ENCODE measurements at places on chromosomes 13 and 19.

DNA sequence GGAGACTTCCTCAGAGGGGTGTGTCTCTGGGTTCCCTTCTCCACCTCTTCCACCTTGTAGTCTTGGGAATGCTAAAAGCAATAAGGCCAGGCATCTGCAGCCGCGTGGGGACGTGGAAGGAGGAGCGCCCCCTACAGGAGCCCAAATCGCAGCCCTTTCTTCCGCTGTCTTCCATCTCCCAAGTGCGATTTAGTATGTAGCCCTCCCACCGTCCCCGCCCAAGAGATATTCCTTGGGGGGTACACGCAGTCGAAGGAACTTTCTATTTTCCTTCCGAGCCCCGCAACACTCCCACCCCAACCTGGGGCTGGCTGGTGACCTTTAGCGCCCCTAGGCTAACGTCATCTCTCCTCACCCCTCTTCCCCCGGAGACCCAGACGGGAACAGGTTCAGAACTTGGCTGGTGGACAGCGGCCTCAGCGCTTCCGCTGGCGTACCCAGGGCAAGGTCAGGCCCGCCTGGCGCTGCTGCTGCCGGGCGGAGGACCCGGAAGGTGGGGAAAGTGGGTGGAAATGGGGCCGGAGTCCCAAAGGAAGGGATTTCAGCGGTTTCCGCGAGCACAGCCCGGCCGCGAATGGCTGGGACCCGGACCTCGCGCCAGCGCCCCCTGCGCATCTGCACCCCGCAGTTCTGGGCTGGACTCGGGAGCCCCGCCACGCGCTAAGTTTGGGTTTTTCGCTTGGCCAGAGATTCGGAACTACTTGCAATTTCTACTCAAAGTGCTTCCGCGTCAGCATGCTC lies 2.1 kb upstream of the PCDH8 start:
- DNase-seq, result peak; percentile 14

GRCh38 chr13:32824675-32825074 lies 191.5 kb upstream of the KL start:
- no peak for DNase-seq

DNA sequence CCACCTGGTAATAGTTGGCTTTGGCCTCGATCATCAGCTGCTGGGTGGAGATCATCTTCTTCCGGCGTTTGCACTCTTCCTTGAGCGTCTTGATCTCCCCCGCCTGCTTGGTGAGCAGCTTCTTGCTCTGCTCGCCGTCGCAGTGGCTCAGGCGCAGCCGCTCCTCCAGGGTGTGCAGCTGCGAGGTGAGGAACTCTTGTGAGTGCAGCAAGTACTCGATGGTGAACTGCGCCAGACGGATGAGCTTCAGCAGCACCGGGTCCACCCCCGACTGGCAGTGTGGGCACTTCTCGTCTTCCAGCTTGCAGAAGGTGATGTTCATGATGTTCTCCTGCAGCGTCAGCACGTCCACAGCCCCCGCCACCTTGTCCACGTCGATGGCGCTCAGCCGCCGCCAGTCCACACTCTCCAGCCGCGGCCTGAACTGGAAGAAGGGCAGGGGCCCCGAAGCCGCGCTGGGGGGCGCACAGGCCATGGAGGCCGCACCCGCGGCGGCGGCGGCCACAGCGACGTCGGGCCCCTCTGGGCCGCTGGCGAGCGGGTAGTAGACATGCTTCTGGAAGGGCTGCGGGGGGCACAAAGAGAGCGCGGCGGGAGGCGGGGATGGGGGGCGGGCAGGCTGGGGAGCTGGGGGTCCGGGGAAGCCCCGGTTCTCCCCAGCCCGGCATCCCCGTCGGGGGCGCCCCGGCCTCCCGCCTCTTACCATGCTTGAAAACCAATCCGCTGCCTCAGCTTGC lies 3.0 kb downstream of the DZIP1 start:
- no peak for DNase-seq

DNA sequence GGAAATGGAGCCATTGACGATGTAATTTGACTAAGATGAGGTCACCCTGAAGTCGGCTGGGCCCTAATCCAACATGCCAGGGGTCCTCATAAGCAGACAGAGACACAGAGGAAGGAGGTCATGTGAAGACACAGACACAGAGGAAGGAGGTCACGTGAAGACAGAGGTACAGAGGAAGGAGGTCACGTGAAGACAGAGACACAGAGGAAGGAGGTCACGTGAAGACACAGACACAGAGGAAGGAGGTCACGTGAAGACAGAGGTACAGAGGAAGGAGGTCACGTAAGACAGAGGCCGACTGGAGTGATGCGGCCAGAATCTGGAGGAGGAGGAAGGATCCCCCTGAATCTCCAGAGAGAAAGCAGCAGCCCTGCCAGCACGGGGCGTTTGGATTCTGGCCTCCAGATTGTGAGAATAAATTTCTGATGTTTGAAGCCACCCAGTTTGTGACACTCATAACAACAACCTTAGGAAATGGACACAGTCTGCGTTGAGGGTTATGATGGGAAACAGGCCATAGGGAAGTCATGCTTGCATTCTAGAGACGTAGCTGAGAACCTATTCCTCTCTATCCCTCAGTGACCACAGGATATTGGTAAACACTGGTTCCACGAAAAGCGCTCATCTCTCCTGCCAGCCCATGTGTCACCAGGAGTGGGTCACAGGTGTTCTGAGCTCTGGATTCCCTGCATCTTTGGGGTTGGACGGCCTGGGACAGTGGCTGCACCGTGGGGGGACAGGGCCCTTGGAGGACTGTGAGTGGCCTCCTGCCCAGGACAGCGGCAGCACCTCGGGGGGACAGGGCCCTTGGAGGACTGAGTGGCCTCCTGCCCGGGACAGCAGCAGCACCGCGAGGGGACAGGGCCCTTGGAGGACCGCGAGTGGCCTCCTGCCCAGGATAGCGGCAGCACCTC lies 108.5 kb downstream of the SOX1 start:
- no peak for DNase-seq

DNA sequence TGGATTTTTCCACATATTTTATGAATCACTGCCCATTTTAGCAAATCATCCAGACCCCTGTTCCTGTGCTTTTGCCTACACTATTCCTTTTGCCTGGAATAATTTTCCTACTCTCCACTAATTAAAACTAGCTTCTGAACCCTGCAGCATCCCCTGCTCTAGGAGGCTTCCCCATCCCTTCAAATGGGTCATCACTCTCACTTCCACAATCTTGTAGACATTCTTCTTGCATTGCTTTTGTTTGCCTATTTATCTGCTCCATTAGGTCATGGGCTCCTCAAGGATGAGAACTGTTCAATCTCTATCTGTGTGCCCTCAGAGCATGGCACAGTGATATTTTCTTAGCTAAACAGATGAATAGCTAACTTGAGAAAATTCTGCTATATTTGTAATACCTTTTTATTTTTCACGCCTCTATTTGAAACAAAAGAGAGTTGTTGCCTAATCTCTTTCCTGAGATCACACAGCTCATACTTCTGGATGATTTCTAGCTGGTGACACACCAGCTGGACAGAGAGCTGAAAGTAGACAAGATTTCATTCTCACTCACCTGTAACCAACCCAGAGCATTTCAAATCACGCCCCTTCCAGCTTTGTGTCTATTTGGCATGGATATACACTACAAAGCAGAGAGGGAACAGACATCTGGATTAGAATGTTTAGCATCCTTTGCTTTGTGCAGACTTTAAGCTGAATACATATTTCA lies 466.0 kb downstream of the FOXO1 start:
- DNase-seq, result no peak

DNA sequence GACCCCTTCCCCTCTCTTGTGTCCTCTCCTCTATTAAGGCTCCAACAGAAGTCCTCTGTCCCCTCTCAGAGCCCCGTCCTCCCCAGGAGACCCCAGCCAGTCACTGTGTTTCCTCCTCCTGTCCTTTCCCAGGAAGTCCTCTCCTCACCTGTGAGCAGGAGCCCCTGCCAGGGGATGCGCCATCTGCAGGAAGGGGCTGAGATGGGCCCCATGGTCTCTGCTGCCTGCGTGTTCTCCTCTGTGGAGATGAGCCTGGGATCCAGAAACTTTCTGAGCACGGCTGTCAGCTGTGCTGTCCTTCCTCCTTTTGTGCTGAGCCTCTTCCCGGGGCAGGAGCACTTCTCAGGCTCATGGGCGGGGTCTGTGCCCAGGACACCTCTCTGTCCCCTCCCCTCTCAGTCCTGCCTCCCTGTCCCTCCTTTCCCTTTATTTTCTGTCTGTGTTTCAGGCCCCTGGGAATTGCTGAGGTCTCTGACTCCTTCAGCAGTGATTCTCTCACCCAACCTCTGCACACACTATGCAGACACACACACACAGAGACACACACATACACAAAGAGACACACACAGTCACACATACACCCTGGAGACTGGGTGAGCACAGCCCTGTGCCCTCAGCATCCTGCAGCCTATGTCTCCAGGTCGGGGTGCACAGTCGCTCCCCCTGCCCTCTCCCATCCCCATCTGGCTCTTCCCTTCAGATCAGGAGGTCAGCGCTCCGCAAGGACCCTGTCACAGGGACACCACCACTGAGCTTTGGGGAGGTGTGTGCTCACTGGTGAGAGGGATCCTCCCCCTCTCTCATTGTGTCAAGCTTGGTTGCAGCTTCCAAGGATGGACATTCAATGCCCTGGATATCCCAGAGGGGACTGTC lies at the start of gene CEACAM8:
CEACAM8 (minus strand) TSS at position 308 of the 873 bp plus-strand sequence; CDS start at position 212, 96 bp downstream.
- no peak for DNase-seq

GRCh38 chr19:58350001-58350861 lies 3.1 kb downstream of the A1BG start:
- no peak for DNase-seq

DNA sequence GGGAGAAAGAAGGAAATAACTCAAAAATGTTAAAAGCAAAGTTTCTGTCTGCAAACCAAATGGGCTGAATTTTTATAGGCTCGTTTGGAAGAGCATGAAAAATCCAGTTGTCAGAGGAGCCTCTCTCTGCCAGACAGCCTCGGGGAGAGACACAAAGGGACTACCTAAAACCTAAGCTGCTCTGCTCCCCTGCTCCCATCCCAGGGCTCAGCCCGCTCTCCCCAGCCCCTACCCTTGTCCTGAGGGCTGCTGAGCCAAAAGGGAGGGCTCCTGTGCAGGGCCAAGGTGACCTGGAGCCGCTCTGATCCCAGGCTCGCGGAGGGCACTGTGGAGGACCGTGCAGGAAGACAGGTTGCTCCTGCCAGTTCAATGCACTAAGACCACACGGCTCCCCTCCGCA lies 96.7 kb upstream of the UQCRFS1 start:
- no peak for DNase-seq

DNA sequence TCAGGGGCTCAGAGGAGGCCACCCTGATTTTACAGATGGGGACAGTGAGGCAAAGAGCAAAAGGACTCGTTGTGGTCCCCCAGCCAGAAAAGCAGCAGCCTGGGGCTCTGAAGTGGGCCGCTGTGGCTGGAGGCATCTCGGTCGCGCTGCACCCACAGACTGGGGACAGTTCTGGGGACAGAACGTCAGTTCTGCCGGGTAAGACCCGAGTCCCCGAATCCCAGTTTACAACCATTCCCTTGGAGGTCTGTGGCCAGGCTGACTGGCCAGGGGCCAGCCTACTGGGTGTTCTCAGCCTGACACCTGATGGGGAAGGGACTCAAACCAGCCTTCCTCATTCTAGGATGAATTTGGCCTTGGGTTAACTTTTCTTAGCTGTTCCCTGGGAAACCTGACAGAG lies 14.1 kb downstream of the SUGP1 start:
- DNase-seq, result no peak

GRCh38 chr19:48513289-48514122 lies 1.9 kb upstream of the LMTK3 start:
- DNase-seq, result peak; percentile 62

- DNase-seq, result no peak
Observed at GRCh38 chr13:110677731-110678545, 28.0 kb downstream of the CARS2 start.

DNA sequence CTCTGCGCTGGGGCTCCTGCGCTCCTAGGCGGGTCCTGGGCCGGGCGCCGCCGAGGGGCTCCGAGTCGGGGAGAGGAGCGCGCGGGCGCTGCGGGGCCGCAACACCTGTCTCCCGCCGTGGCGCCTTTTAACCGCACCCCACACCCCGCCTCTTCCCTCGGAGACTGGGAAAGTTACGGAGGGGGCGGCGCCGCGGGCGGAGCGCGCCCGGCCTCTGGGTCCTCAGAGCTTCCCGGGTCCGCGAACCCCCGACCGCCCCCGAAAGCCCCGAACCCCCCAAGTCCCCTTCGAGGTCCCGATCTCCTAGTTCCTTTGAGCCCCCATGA lies at the start of gene GJB2:
GJB2 (minus strand) TSS at position 103 of the 326 bp plus-strand sequence. CDS start 3,357 bp downstream, outside the sequence.
- no peak for DNase-seq

DNA sequence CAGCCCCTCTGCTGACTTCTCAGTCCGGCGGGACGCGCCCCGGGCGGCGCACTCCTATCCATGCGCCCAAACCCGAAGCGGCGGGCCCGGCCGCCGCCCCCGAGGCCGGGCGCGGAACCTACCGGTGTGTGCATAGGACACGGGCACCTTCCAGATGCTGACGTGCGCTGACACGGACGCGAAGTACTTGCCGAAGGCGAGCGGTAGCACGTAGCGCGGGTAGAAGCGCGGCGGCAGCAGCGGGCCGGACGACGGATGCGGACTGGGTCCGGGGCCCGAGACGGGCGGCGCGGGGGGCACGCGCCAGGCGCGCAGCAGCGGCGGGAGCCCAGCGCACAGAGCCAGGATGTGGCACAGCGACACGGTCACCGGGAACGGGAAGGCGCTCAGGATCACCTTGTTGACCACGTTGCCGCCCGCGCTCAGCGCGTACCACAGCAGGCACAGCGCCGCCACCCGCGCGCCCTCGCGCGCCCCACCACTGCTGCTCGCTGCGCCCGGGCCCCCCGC lies 338 bp downstream of the SLC35E1 start:
- DNase-seq, result no peak

- no peak for DNase-seq
Observed at GRCh38 chr13:60755380-60756163, 358.6 kb downstream of the TDRD3 start.

- DNase-seq, result no peak
Observed at GRCh38 chr13:83761631-83762030, 120.6 kb downstream of the SLITRK1 start.

GRCh38 chr13:32262165-32262564 lies 53.0 kb downstream of the ZAR1L start:
- DNase-seq, result no peak

DNA sequence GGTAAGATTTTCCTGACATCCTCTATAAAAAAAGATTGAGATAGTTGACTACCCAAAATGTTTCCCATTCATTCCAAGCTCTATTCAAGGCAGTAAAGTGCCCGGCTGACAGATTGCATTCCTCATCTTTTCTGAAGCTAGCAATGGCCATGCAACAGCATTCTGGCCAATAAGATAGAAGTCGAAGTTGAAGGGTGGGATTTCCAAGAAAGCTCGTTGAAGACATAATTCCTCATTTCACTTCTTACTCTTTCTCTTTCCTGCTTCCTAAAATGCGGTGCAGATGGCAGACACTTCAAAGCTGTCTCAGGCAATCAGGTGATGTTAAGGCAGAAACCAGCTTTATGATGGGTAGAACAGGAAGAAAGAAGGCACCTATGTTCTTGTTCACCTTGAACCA lies 13.4 kb upstream of the ALOX5AP start:
- DNase-seq, result no peak

All from hypothalamus (tissue), 51 donors.